Stimulated activated CD8-positive, alpha-beta memory T cell treated with anti-CD3 and anti-CD28 coated beads, Interleukin-4, amount 100 ng/mL, for 4 hours (primary cell): ENCODE measurements at places on chromosomes 5 and 9.

GRCh38 chr5:136193322-136193935 is 467 bp upstream of the SMIM32 start:
- no peak for DNase-seq

- DNase-seq: no peak
Observed at GRCh38 chr5:78983601-78984438, 1.3 kb downstream of the ARSB start.

GRCh38 chr9:34503406-34503805 is 19.4 kb downstream of the ENHO start:
- DNase-seq: no peak

GRCh38 chr5:6490246-6490645 is 41.6 kb downstream of the UBE2QL1 start:
- no peak for DNase-seq

DNA sequence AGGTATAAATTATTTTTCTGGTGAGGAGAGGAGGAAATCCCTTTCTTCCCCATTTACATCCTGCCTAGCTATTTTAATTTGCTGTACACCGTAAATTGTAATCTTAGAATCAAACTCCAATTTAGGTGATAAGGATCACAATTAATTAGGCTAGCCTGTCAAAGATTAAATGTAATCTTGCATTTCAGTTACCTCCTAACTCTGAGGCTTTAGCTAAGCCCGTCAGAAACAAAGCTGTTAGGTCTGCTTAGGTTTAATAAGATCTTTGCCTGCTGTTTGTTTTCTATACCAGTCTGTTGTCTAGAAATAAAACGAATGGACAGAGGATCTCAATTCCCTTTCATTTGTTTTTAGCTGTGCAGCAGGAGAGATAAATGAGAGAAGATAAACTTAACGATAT is 51.5 kb downstream of the PIK3R1 start:
- DNase-seq: no peak

DNA sequence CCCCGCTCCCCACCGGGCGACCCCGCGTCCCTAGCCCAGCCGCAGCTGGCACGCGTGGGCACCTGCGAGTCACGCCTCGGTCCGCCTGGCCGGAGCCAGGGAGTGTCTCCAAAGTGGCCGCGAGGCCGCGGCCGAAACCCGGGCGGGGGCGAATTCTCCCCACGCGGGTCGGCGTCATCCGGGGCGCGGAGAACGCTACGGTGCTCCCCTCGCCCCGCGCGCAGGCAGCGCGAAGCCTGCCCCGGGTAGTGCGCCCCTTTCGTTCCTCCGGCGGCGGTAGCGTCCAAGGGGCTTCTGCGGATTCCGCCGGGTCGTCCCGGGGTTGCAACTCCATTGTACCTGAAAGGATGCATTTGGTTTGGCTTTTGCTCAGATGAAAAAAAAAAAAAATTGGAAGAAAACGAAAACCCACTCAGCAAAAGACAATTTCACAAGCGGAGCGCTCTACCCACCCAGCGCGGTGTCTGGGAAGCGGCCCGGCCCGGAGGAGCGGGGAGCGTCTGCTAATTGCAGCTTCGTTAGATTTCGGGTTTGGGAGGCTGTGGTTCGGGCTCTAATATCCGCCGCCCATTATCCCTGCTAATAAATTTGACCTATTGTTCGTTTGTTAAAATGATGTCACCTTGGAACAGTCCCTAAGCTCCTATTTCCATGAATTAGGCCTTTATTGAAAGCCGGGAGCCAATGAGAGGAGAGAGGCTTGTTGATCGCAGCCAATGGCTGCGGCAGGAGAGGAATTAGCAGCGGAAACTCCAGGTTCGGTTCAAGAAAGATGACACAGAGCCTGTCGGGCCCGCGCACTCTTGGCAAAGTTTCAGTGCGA is at the start of gene TLX3:
Gene TLX3, plus strand, starts transcription at position 796 of the 823 bp plus-strand sequence. CDS start 118 bp downstream, outside the sequence.
- no peak for DNase-seq

GRCh38 chr5:143495110-143495509 is 91.6 kb upstream of the NR3C1 start:
- DNase-seq: no peak

- no peak for DNase-seq
Observed at GRCh38 chr5:155089643-155090042, 76.1 kb downstream of the KIF4B start.

DNA sequence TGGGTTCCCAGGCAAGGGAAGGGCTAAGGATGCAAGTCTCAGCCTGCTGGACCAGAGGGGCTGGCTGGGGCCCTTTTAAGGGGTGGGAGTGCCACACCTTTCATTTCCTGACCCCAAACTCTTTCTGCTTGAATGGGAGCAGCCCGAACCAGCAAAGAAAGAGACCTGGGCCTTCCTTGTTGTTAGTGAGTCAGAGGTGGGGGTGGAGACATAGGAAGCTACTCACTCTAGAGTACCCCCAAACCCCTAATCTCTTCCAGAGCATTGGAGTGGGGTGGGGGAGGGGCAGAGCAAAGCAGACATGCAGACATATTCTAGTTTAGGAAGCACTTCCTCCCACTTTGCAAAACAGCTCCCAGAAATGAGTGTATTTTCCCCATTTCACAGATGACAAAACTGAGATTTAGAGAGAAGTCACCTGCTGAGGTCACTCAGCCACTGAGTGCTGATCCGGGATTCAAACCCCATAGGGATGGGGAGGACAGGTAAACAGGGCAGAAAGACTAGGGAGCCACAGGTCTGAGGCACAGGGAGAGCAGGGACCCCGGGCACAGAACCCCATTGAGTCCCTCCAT is 6.0 kb upstream of the AQP3 start:
- no peak for DNase-seq

GRCh38 chr5:168752416-168753190 is 173.4 kb upstream of the PANK3 start:
- no peak for DNase-seq

GRCh38 chr9:2765250-2765880 is 48.1 kb downstream of the KCNV2 start:
- no peak for DNase-seq

DNA sequence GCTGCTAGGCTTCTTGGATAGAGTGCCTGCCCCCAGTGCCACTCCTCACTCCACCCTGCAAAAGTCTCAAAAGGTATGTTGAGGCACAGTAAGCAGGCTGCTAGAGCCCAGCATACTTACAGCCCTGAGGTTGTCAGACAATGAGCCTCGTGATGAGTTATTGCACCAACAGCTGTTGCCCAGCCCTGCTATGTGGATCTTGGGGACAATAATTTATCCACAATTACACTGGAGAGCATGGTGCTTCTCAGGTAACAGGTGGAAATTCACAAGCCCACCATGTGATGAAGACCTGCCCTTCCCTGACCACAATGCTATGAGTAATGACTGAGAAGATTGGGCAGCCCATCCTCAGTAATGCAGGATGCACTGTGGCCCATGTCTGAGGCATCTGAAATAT is 36.5 kb downstream of the KCNIP1 start:
- DNase-seq: no peak

- DNase-seq: no peak
Observed at GRCh38 chr5:131814990-131815389, 18.2 kb upstream of the FNIP1 start.

DNA sequence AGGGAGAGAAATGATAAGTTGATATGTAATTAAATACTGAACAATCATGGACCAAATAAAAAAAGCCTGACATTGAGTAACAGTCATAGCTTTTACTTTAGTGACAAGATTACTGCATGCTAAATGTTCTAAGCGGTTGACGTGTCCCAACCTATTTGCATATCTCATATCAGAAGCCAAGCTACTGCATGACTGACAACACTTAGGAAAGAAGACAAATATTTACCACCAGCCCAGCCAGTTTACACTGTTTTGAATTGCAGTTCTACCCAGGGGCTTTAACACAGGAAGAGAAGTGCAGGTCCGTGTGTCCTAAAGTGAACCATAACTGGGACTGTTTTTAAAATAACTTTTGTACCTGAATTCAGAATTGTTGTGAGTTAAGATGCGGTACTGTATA is 219.9 kb downstream of the PRDM9 start:
- no peak for DNase-seq

- no peak for DNase-seq
Observed at GRCh38 chr9:107161338-107161737, 121.7 kb upstream of the RAD23B start.

DNA sequence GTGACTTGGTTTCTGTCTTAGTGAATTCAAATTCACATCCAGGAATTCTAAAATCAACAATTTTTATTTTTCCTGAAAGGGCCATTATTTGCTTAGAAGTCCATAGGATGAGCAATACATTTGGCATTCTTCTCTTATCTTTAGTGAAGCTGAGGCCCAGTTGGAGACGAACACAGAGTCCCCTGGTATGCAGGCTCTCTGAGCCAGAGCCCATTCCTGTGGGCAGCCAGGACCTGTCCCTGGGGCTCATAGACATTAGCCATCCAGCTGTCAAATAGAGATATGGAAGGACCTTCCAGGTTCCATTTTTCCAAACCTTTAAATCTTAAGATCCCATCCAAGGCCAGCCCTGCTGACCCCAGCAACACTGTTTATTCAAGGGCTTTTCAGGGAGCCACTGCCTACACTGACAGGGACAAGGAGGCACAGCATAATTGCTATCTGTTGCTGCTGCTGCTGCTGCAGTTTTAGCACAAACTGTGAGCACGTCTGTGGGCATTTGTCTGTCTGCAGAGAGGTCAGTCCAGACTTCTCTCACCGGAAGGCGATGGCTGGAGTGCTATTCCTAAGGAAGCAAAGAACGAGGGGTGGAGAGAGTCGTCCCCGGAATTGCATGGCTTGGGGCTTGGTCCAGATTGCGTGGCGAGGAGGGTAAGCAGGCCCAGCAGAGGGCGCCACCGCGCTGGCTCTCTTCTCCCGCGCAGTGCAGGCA is 639.0 kb downstream of the CCDC171 start:
- no peak for DNase-seq

DNA sequence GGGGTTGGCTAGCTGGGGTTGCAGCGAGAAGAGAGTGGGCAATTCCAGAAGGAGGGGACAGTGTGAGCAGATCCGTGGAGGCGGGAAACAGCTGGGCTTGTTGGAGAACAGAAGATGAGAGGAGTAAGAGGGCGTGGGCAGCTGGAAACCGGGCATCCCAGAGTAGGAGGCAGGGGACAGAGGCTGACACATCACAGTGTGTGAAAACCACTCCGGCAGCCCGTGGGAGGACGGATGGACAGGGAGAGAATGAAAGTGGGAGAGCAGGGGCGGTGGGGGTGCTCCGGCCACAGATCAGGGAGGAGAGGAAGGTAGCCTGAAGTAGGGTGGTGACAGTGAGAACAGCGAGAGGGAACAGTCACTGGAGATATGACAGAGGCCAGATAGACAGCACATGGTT is 8.3 kb upstream of the PSMB7 start:
- no peak for DNase-seq

DNA sequence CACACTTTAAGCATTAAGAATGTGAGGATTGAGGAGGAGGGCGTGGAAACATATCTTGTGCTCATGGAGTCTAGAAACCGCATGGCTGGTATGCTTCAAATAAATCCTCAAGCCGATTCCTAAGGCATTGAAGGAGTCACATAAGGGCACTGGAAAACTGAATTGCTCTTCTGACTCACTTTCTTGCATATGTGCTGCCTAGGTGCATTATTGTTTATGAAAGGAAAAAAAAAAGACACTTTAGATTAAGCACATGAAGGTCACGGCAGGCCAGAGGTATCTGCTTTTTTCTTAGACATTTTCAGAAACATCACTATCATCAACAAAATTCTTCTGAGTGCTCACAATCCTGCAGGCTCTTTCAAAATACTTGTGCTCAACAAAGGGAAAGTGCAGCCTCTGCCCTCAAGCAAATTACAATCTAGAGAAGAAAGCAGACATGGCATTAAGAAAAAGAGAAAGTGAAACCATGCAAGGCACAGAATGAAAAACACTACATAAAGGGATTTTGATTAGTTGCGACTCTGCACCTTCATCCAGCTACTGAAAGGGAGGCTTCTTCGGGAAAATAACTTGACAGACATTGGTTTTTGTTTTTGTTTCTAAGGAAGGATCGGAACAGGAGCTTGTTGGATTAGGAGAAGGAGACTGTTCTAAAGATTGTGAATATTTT is 2117.6 kb downstream of the MAT2B start:
- DNase-seq: no peak

- DNase-seq: no peak
Observed at GRCh38 chr9:35164711-35165110, 2.9 kb downstream of the UNC13B start.

DNA sequence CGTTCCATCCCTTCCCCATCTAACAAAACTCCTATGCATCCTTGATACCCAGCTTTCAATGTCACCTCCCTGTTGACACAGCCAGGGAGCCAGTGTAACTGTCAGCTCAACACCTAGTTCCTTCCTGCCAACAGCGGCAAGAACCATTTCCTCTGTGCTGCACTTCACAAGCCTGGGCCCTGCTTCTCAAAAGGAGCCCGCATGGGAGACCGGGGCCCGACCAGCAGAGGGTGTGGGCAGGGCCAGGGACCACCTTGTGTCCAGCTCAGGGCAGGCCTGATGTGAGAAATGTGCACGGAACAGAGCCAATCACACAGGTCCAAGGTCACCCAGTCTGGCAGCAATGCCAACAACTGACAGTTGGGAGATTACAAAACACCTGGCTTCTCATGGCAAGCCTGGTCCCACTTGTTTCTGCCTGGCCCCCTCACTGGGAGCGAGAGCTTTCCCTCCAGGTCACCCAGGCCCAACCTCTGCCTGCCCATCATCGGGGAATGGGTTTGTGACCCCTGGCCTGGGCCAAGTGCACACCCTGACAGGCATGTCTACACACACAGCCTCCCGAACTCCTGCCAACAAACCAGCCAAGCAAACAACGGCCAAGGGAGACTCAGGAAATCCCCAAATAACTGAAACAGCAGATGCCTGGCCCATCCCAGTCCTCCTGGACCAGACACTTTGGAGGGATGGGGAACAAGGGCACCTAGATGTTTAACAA is 3.1 kb downstream of the RNF44 start:
- DNase-seq: no peak

GRCh38 chr5:110751902-110752762 is 13.3 kb downstream of the SLC25A46 start:
- no peak for DNase-seq

DNA sequence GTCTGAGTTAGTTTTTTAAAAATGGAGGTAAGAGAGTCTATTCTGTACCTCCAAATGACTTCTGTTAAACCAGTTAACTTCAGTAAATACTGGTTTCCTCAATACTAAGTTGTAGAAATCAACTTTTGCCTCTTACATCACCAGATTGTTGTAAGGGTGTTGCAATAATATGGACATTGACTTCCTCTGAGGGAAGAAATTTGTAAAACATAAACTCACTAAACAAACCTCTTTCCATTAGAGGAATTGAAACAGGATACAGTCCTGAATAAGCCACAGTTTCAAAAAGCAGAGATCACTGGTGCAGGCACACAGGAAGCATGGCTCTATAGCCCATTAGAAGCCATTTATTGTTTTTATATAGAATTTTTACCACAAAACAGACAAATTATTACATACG is 32.7 kb upstream of the SLCO6A1 start:
- DNase-seq: no peak

- no peak for DNase-seq
Observed at GRCh38 chr5:154386952-154387629, 58.7 kb upstream of the SAP30L start.

GRCh38 chr5:80777347-80778287 is 122.8 kb upstream of the DHFR start:
- no peak for DNase-seq

DNA sequence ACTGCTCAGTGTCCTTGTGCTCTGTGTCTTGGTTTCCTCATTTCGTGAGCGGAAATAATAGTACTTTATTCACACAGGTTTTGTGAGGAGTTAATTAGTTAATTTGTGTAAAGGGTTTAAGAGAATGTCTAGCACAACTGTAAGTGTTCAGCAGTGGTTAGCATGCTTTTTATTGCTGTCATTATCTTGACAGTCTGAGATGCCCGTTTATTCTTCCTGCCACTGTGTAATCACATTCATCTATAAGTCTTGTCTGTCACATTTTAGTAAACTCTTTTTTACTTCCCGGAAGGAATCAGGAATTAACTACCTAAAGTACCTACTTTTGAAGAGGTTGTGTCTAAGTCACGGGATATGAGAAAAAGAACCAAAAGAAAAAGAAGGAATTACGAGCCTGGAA is 38.0 kb downstream of the IQGAP2 start:
- no peak for DNase-seq
